ENCODE measurements at places on chromosomes 5 and 9.

- no peak for DNase-seq
Measured at GRCh38 chr5:55657443-55657842, 54.7 kb downstream of the SLC38A9 start.

DNA sequence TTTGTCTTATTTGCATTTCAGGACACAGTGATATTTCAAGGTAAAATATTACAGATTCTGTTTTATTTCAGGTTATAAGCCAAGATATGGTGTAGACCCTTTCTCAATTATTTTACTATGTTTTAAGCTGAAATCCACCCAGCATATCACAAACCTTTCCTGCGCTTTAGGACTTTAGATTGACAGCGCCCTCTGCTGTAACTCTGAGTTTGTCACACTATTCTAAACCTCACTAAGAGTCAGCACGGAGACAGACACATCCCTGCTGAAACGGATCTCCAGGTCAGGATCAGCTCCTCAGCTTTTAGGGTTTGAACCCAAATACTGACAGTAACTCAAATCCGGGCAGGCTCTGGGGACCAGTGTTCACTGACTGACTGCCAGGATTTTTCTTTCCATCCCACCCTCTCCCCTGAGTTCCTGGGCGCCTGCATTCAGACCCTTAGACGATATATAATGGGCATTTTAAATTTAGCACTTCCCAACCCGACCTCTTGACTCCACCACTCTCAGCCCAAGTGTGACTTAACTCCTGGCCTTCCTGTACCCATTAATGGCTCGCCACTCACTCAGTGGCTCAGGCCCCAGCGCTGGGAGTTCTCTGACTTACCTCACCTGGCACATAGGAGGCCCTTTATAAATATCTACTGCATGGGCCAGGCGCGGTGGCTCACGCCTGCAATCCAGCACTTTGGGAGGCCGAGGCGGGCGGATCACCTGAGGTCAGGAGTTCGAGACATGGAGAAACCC is 33.5 kb downstream of the TLX3 start:
- DNase-seq: no peak

- DNase-seq: no peak
Measured at GRCh38 chr5:179964015-179964414, 56.3 kb upstream of the TBC1D9B start.

- DNase-seq: no peak
Measured at GRCh38 chr9:12809720-12810119, 34.9 kb downstream of the LURAP1L start.

- no peak for DNase-seq
Measured at GRCh38 chr5:148791696-148792095, 34.7 kb upstream of the ADRB2 start.

DNA sequence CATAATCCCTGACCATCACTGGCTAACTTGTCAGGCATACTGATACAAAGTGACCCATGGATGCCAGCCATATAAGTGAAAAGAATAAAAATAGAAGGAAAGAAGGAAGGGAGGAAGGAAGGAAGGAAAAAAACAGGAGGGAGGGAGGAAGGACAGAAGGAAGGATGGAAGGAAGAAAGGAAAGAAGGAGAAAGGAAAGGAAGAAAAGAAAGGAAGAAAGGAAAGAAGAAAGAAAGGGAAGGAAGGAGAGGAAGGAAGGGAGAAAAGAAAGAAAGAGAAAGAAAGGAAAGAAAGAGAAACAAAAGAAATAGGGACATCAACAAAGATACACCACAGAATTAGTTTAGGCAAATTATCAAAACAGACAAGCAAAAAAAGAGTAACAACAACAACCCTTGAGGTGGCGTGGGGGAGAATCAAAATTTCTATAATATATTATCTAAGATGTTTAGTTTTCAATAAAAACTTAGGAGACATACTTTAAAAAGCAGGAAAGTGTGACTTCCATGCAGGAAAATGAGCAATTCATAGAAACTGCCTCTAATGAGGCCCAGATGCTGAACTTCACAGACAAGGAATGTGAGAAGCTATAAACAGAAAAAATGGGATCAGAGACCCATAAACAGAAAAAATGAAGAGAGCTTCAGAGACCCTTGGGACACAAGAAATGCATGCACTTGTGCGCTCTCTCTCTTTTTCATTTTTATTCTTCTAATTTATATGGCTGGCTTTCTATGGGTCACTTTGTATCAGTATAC is 96.1 kb upstream of the NFIL3 start:
- DNase-seq: no peak

GRCh38 chr9:91741522-91741921 is 208.5 kb downstream of the ROR2 start:
- no peak for DNase-seq

GRCh38 chr5:36724467-36725332 is 118.3 kb downstream of the SLC1A3 start:
- DNase-seq: no peak

GRCh38 chr5:87015901-87016300 is 251.8 kb upstream of the RASA1 start:
- no peak for DNase-seq

DNA sequence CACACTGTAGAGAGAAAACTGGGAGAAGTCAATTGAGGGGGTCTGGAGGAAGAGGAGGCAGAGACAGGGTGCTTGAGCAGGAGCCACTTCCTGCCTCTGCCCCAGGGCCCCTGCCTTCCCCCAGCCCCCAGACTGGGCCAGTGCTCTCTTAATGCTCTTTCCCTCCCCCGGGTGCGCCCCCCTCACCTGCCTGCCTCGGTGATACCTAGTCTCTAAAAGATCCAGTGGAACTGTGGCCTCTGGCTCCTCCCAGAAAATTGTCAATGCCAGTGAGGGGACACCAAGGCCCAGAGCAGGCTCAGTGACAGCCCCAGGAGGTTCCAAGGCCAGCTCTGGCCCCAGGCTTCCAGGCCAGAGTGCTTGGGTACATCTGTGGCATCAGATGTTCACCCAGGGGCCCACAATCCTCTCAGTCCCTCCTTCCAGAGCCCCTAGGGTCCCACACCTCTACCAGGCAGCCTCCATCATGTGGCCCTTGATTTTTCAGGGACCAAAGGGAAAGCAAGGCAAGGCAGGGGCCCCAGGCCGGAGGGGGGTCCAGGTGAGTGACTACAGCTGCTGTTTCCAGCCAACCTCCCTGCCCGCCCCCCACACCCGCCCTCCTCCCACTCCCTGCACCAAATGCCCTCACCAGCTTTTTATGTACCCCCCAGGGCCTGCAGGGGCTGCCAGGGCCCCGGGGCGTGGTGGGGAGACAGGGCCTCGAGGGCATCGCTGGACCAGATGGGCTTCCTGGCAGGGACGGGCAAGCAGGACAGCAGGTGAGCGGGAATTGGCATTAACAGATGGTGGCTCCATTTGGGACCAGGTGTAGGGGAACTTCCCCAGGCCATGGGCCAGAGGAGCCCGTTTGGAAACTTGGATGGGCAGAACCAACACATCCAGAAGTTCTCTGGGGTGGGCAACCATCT is 33.1 kb upstream of the ORM1 start:
- DNase-seq: no peak

- DNase-seq: no peak
Measured at GRCh38 chr9:94112716-94113465, 28.6 kb downstream of the PTPDC1 start.

DNA sequence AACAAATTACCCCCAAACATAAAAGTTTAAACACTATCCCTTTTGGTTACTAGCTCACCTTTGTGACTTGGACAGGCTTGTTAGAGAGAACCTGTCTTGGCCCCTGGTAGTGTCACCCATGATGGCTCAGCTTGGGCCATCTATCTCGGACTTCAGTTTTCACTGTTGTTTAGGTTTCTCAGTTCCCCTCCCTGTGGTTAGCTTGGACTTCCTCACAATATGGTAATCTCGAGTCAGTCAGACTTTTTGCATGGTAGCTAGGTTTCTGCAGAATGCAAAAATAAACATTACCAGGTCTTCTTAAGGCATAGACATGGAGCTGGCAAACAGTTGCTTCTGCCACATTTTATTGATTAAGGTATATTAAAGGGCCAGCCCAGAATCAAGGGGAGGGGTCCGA is 324.3 kb upstream of the RORB start:
- no peak for DNase-seq

GRCh38 chr5:81517462-81517861 is 123.5 kb upstream of the ACOT12 start:
- no peak for DNase-seq

GRCh38 chr5:138724470-138725146 is 28.6 kb upstream of the CTNNA1 start:
- DNase-seq: no peak

DNA sequence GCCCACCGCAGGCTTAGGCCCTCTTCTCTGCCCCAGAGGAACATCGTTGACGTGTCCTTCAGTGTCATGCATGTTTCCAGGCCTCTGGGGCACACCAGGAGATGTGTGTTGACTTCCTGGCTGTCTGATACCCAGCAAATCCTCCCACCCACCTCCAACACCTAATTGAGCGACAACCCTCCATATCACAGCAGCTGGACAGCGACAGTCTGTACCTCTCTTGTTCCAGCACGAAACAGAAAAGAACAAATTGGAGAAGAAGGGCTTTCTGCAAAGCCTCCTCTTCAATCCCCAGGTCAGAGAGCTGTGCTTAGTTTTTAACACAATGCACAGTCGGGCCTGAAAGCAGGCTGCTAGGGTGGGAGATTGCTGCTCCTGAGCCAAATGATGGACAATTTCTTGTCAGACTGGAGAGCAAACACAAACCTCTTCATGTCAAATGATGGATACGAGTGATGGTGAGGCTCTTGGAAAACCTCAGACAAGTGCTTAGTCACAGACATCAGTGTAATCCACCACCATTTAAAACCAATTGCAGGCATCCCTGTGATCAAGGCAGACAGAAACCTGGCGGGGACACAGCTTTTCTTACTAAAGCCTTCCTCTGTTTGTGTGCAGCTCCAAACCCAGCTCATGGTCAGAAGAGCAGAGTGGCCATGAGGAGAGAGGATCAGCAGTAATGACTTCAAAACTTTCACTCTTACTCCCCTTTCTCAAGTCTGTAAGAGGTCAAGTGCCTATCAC is 110.6 kb downstream of the EBF1 start:
- no peak for DNase-seq

- DNase-seq: no peak
Measured at GRCh38 chr9:121340676-121341392, 29.2 kb downstream of the STOM start.

- no peak for DNase-seq
Measured at GRCh38 chr5:61697809-61698558, 365.9 kb downstream of the ZSWIM6 start.

- DNase-seq: no peak
Measured at GRCh38 chr9:13064676-13065075, 214.8 kb downstream of the MPDZ start.

DNA sequence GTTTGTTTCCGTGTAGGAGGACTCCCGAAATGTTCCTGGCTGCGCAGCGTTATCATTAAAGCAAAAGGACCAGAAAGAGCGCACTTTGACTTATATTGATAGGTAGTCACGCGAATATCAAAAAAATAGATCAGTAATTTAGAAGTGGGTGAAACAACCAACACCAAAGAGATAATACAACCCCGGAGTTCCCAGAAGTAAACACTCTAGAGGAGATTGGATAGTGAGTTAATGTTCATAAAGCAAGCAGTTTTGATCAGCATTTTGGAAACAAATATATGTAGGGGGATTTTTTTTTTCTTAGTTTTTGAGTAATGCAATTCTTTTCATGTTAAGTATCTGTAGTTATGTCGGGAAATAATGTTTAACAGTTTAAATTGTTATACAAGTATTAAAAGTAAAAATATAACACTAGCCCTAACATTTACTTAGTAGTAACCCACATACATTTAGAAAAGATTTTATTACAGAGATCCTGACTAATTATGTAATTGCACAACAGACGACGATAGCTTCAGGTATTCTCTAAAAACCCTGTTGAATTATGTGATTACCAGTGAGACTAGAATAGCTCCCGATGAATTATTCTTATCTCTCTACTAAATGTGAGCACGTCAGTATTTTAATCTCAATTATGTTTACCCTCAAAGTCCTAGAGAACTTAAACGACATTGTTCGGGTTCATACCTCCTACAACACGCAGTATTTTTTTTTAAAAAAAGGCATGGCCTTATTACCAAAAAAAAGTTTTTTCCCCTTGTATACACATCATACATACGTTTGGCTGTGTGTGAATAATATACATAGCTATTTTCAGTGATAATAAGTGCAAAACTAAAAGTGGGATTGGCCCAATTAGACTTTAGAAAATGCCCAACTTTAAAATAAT is 9.4 kb upstream of the NFIB start:
- DNase-seq: no peak

GRCh38 chr5:27612161-27612560 is 573.8 kb upstream of the CDH9 start:
- DNase-seq: no peak

DNA sequence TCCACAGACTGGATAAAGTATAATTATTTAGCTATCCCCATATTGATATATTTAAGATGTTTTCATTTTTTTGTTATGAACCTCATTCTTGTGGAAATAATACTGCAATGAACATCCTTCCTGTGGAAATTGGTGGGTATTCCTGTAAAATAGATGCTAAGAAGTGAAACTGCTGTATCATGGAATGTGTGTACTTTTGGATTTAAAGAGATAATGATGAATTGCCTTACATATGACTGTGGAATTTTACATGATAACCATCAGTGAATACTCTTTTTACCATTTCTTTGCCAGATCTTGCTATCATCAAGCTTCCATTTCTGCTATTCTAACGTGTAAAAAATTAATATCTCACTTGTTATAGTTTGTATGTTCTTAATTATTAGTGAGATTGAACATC is 847.9 kb downstream of the EFNA5 start:
- DNase-seq: no peak

GRCh38 chr5:126777975-126778674 is 1.2 kb downstream of the LMNB1 start:
- peak; percentile 96 for DNase-seq

DNA sequence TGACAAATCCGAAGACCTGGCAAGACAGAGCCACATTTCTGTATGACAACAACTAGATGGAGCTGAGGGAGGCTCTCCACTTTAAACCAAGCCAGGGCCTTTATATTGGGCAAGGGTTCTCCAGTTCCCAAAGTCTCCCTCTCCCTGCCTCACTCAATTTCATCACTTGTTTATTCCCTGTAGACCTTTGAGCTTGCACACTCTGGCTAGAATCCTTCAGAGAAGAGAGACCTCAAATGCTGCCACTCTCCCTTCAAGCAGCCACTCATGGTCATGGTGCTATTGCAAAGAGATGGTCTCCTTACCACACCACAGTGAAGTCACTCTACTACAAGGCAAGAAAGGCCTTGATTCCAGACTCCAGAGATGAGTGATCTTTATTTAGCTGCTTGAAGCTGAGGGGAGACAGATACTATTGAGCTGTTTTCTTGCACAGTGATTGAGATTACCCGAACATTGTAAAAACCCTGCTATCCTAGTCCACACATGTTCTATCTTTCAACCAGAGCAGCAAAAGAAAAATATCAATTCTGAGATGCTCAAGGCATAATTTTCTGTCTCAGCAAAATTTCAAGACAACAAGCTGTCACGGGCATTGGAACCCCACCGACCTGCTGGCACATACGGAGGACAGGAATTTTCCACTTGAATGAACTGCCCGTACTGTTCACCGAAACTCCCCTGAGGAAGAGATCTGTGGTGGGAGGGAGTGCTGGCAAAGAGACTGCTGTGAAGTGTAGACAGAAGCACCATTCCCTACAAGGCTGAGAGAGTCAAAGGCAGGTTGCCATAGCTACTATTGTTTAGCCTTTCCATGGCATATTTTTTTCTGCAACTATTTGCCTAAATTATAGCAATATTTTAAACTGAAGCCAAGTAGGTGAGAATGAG is 81.1 kb downstream of the CDO1 start:
- DNase-seq: no peak

- DNase-seq: no peak
Measured at GRCh38 chr5:14669975-14670374, 5.5 kb downstream of the OTULIN start.
